Osteoblast (primary cell): ENCODE measurements at places on chromosomes 3 and 15. TPM values are rescaled to one million over a fixed set of nuclear protein-coding genes. Genes with fewer than 3 reads are reported as not detected.

GRCh38 chr3:172536505-172536904 is 13.3 kb upstream of the TNFSF10 start:
- H3K4me1 ChIP-seq, result peaks cover 2% of the 10 kb centered on the region
- H3K4me3 ChIP-seq, result no peak overlapping the region
- H3K27ac ChIP-seq, result no peak overlapping the region
- no peaks in the 10 kb centered on the region for H3K27me3 ChIP-seq
- H3K36me3 ChIP-seq, result no peaks in the 10 kb centered on the region
- no peak for DNase-seq

GRCh38 chr3:82002491-82002890 is 241.0 kb upstream of the GBE1 start:
- no peaks in the 10 kb centered on the region for H3K36me3 ChIP-seq
- no peak overlapping the region for H3K27ac ChIP-seq
- DNase-seq, result no peak
- no peak overlapping the region for H3K4me3 ChIP-seq
- H3K27me3 ChIP-seq, result no peaks in the 10 kb centered on the region
- no peaks in the 10 kb centered on the region for H3K4me1 ChIP-seq

GRCh38 chr15:47929138-47929803 is 191.5 kb upstream of the SLC24A5 start:
- no peaks in the 10 kb centered on the region for H3K27me3 ChIP-seq
- H3K4me3 ChIP-seq, result no peak overlapping the region
- DNase-seq, result no peak

Gene HCN4
- not detected in 2 replicates for total RNA-seq
